ENCODE measurements at places on chromosomes 7 and 10. TPM values are rescaled to one million over a fixed set of nuclear protein-coding genes. Genes with fewer than 3 reads are reported as not detected.

- no peak for DNase-seq
- H3K4me1 ChIP-seq = no peaks in the 10 kb centered on the region
- no peaks in the 10 kb centered on the region for H3K27me3 ChIP-seq
- H3K27ac ChIP-seq = no peak overlapping the region
- H3K4me3 ChIP-seq = no peak overlapping the region
These were observed 34.6 kb downstream of the PPP1R9A start for GRCh38 chr7:94941844-94942632.

DNA sequence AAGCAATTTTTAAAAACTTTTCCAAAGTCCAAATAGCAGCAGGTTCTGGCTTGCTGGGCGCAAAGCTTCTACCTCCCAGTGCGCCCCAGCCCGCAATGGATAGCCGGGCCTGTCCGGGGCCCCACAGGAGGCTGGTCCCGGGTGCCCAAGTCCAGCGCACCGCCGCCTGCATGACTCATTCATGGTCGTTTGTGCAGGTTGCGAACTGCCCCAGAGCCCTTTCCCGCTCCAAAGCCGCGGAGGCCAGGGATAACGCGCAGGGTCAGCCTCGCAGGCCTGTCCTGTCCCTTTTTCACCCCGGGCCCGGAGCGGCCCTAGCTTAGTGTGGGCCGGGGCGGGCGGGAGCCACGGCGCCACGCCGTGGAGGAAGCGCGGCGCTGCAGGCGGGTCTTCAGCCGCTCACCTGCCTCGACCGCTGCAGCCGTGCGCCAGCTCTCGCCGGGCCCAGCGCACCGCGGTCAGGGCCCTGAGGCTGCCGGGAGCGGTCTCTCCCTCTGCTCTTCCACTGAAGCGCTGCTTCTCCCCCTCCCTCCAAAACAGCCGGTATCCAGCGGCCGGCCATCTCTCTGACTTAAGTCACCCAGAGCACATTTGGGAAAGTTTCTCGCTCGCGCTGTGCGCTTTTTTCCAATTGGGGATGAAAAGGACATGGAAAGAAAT is 1.7 kb upstream of the EGR2 start:
- H3K4me3 ChIP-seq = peak overlapping the region; percentile 81
- peak; percentile 31 for DNase-seq
- H3K27ac ChIP-seq = peak overlapping the region; percentile 94
- H3K27me3 ChIP-seq = peaks cover 28% of the 10 kb centered on the region
- peaks cover 24% of the 10 kb centered on the region for H3K4me1 ChIP-seq

- H3K27me3 ChIP-seq = no peaks in the 10 kb centered on the region
- H3K36me3 ChIP-seq = no peaks in the 10 kb centered on the region
- no peaks in the 10 kb centered on the region for H3K4me1 ChIP-seq
- H3K27ac ChIP-seq = no peak overlapping the region
- DNase-seq = no peak
These were observed 104.7 kb upstream of the IL6 start for GRCh38 chr7:22622116-22622785.

DNA sequence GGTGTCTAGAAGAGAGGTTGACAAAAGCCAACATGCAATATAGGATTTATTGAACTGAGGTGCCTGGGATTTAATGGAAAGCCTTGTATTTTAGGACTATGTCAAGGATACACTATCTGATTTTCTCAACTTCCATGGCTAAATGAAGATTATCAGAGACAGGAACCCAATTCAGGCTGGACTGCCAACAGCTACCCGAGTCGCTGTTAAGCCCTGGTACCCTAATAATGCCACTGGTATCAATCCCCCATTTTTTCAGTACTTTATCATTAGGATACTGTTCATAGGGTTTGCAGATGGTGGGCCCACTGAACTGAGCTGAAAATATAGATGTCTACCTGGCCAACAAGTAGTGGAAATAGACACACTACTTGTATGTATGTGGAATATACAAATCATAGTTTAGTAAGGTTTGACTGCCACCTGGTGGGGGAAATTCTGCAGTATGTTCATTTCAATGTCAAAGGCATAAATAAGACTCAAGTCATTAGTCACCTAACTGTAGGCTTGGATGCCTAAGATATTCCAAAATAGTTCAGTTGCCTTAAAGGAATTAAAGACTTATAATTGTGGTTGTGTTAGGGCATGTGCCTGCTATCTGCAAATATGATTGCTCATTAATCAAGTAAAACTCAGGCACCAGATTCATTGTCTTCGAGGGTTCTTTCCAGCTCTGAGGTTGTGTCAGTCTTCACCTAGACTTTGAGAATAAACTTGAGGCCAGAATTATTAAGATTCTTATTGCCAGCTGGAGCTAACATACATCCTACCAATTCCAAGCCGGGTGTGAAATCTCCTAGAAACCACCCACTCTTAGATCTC is 34.1 kb upstream of the NOBOX start:
- H3K27me3 ChIP-seq = no peaks in the 10 kb centered on the region
- no peaks in the 10 kb centered on the region for H3K4me1 ChIP-seq
- no peak overlapping the region for H3K4me3 ChIP-seq
- no peaks in the 10 kb centered on the region for H3K36me3 ChIP-seq
- no peak overlapping the region for H3K27ac ChIP-seq
- DNase-seq = no peak

- H3K4me3 ChIP-seq = no peak overlapping the region
- H3K36me3 ChIP-seq = no peaks in the 10 kb centered on the region
- H3K4me1 ChIP-seq = peaks cover 13% of the 10 kb centered on the region
- H3K27me3 ChIP-seq = no peaks in the 10 kb centered on the region
These were observed 465.5 kb downstream of the KCNMA1 start for GRCh38 chr10:77172086-77172485.

The XPNPEP1 gene
- 41.0 TPM for total RNA-seq

The SRGN gene
- total RNA-seq = 102 TPM
